Lower lobe of right lung (tissue), 2 donors: ENCODE measurements at places on chromosomes 11 and 22. TPM values are rescaled to one million over a fixed set of nuclear protein-coding genes. Genes with fewer than 3 reads are reported as not detected.

The XNDC1N gene
- total RNA-seq = 9.1 TPM

DNA sequence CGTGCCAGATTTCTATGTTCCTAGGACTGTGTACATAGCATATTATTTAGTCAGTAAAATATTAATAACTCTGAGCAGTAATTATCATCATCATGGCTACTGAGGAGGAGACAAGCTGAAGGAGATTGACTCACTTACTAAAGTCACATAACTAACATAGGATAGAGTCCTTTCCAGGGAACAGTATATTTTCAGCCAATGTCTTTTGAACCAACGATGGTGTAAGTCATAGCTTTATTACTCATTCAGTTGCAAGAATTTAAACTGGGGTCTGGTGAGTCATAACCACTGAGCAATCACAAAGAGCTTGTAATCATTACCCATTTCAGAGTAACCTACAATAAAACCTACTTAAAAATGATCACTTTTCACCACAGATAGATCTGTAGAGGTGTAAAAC is 1564.8 kb upstream of the TENM4 start:
- H3K4me1 ChIP-seq = no peaks in the 10 kb centered on the region
- H3K27ac ChIP-seq = no peak overlapping the region
- DNase-seq = no peak
- no peak overlapping the region for H3K4me3 ChIP-seq
- no peaks in the 10 kb centered on the region for H3K27me3 ChIP-seq
- H3K36me3 ChIP-seq = no peaks in the 10 kb centered on the region

GRCh38 chr11:1691026-1691877 is 5.7 kb upstream of the KRTAP5-6 start:
- no peak overlapping the region for H3K4me3 ChIP-seq
- no peaks in the 10 kb centered on the region for H3K36me3 ChIP-seq
- peaks cover 10% of the 10 kb centered on the region for H3K27me3 ChIP-seq
- DNase-seq = peak; percentile 41

GRCh38 chr11:44862558-44863101 is 88.1 kb downstream of the TP53I11 start:
- no peak overlapping the region for H3K27ac ChIP-seq
- H3K36me3 ChIP-seq = no peaks in the 10 kb centered on the region
- H3K4me1 ChIP-seq = peaks cover 10% of the 10 kb centered on the region
- H3K4me3 ChIP-seq = no peak overlapping the region
- H3K27me3 ChIP-seq = no peaks in the 10 kb centered on the region

DNA sequence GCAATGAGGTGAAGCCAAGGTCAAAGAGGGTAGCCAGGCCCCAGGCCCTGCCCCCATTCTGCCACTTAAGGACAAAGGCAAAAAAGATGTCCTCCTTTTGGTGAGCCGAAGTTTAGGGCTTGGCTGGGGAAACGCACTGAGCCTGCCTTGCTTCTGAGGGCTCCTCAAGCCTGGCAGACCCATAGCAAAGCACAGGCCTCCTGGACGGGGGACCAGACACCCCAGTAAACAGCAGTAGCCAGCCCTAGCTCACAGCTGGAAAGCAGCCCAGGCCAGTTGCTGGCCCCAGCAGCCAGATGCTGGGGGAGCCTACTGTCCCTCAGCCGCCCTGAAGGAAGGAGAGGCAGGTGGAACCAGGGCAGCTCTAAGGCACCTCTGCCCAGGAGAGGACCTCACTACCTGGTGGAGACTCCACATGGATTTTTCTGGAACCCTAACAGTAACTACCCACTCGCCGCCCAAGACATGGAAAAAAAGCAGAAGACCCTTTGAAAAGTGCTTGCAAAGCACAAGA is 3.8 kb upstream of the PYGM start:
- DNase-seq = no peak
- no peak overlapping the region for H3K4me3 ChIP-seq
- peaks cover 51% of the 10 kb centered on the region for H3K4me1 ChIP-seq
- H3K27me3 ChIP-seq = no peaks in the 10 kb centered on the region
- peaks cover 67% of the 10 kb centered on the region for H3K36me3 ChIP-seq

DNA sequence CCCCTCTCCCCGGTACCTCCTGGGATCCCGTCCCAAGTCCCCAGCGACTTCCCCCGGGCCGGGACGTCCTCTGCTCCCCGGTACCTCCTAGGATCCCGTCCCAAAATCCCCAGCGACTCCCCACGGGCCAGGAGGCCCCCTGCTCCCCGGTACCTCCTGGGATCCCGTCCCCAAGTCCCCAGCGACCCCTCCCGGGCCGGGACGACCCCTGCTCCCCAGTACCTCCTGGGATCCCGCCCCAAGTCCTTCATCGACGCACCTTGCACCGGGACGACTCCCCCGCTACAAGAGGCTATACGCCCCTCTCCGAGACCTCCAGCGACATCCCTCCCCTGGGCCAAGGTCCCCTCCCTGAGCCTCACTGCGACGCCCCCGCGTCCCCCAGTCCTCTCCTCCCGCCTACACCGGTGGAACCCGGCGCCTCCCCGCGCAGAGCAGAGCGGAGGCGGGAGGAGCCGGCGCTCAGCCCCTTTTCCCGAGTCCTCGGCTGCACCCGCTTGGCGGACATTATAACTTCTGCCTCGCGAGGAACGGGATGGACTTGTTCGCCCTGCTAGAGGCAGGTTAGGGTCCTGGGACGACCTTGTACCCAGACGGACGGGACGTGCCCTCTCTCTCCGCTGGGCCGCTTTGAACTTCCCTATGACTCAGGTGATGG is 912 bp downstream of the KREMEN1 start:
- H3K36me3 ChIP-seq = no peaks in the 10 kb centered on the region
- peaks cover 10% of the 10 kb centered on the region for H3K27me3 ChIP-seq
- peak overlapping the region; percentile 85 for H3K4me3 ChIP-seq
- peak; percentile 64 for DNase-seq
- peak overlapping the region; percentile 71 for H3K27ac ChIP-seq

The SPDYC gene
- total RNA-seq = not detected

DNA sequence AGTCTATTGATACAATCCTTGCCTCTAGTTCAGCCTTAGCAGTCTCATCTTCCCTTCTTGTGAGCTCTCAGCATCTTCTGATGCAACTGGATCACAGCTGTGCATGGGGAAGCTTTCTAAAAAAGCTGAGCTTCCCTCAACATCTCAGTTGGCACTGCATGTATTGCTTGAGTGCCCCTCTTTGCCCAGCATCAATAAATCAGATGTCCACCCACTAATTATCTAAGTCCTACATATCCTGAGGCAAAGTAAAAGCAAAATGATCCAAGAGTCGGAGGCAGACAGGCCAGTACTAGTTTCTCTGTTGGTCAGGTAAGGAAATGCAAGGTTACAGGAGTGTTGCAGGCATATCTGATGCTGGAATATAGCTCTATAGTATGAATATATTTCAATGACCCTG is 334.5 kb upstream of the NCAM1 start:
- no peaks in the 10 kb centered on the region for H3K27me3 ChIP-seq
- H3K4me3 ChIP-seq = no peak overlapping the region
- H3K27ac ChIP-seq = no peak overlapping the region
- no peaks in the 10 kb centered on the region for H3K4me1 ChIP-seq
- DNase-seq = no peak

The CALCA gene
- total RNA-seq = not detected

The PVALB gene
- 4.5 TPM for total RNA-seq

The TRIM21 gene
- total RNA-seq = 42.2 TPM

DNA sequence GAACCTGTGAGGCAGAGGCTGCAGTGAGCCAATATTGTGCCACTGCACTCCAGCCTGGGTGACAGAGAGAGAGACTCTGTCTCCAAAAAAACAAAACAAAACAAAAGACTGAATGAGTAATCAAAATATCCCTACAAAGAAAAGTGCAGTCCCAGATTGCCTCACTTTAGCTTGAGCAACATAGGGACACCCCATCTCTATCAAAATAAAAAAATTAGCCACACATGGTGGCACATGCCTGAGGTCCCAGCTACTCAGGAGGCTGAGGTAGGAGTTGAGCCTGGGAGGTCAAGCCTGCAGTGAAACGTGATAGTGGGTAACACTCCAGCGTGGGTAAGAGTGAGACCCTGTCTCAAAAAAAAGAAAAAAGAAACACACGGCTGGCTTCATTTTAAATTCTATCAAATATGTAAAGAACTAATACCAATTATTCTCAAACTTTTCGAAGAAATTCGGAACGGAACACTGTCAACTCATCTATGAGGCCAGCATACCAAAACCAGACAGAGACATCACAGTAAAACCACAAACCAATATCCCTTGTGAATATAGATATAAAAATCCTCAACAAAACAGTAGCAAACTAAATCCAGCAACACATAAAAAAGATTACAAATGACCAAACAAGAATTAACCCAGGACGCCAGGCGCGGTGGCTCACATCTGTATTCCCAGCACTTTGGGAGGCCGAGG is 12.9 kb downstream of the CHEK2 start:
- no peak overlapping the region for H3K4me3 ChIP-seq
- no peak for DNase-seq
- H3K27me3 ChIP-seq = no peaks in the 10 kb centered on the region
- no peaks in the 10 kb centered on the region for H3K4me1 ChIP-seq
- peaks cover 11% of the 10 kb centered on the region for H3K36me3 ChIP-seq

The TEX12 gene
- total RNA-seq = not detected

The ZNF280B gene
- total RNA-seq = 0.86 TPM

- H3K27me3 ChIP-seq = no peaks in the 10 kb centered on the region
- peak overlapping the region; percentile 22 for H3K27ac ChIP-seq
- peaks cover 53% of the 10 kb centered on the region for H3K4me1 ChIP-seq
- DNase-seq = no peak
Observed at GRCh38 chr11:73461964-73462363, 85.8 kb downstream of the RELT start.

GRCh38 chr11:64263021-64263946 is 12.0 kb downstream of the PLCB3 start:
- H3K4me3 ChIP-seq = no peak overlapping the region
- no peaks in the 10 kb centered on the region for H3K27me3 ChIP-seq
- no peak for DNase-seq
- peaks cover 15% of the 10 kb centered on the region for H3K4me1 ChIP-seq
- H3K27ac ChIP-seq = no peak overlapping the region
- H3K36me3 ChIP-seq = peaks cover 85% of the 10 kb centered on the region

The OTUB1 gene
- 61.9 TPM for total RNA-seq

The CD3D gene
- total RNA-seq = 7.4 TPM

The PKDREJ gene
- not detected for total RNA-seq

DNA sequence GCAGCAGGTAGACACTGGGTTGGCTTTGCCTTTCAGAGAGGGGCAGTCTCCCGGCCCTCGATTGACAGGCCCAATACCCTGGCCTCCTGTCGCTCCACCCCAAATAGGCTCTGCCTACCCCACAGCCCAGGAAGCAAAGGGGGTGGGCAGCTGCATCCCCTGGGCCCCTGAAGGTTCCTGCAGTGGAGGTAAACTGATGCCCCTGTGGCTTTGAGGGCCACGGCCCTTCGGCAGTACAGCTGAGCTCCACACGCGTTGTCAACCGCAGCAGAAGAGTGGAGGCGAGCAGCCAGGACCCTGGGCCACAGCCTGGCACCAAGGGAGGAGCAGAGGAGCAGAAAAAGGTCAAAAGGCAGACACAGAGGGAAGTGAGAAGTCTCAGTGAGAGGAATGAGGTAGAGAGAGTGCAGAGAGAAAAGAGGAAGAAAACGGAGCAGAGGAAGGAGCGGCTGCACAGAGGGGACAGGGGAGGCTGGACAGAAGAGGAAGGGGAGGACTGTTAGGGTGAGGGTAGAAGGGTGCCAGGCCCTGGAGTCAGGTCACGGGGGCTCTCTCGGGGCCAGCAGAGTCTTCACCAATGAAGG is 64.0 kb downstream of the SLC22A12 start:
- no peak overlapping the region for H3K4me3 ChIP-seq
- peaks cover 26% of the 10 kb centered on the region for H3K4me1 ChIP-seq
- no peak for DNase-seq
- no peaks in the 10 kb centered on the region for H3K36me3 ChIP-seq
- peak overlapping the region; percentile 53 for H3K27ac ChIP-seq
- no peaks in the 10 kb centered on the region for H3K27me3 ChIP-seq

- H3K36me3 ChIP-seq = no peaks in the 10 kb centered on the region
- no peak for DNase-seq
- no peak overlapping the region for H3K4me3 ChIP-seq
- no peaks in the 10 kb centered on the region for H3K27me3 ChIP-seq
- H3K4me1 ChIP-seq = no peaks in the 10 kb centered on the region
Observed at GRCh38 chr11:79794484-79795393, 353.9 kb upstream of the TENM4 start.

DNA sequence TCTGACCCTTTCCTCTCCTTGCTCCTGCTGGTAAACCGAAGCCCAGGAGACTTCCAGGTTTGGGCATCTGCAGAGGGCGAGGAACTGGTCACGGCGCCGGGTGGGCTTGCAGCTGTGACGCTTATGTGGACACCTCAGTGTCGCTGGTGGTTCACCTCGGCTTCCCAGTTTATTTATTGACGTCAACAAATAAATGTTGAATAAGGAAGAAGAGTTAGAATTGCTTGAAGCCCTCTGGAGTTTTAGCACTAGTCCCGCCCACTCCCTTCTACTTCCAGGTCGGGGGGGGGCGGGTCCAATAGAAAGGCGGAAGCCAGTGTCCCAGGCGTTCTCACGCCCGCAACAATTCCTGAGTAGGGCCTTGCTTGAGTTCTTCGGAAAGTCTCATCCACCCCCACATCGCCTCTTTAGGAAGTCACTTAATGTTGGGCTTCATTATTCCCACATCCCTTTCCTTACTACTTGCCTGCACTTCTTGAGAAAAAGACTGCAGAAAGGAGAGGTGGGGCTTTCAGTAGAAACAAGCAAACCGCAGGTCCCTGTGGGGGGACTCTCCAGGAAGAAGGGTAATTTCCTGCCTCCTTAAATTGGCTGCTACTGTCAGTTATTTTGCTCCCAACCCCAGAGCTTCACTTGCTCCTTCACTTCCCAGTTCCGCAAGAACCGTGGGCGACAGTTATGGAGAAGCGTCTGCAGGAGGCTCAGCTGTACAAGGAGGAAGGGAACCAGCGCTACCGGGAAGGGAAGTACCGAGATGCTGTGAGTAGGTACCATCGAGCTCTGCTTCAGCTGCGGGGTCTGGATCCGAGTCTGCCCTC is at the start of gene TTC9C:
TSS of gene TTC9C (plus strand) at position 316 of the 818 bp plus-strand sequence. CDS start at position 679, 363 bp downstream.
- peak within 1 kb of the TSS; percentile 96 for H3K4me3 ChIP-seq
- peaks cover 29% of the 10 kb centered on the region for H3K36me3 ChIP-seq
- H3K27ac ChIP-seq = peak within 1 kb of the TSS; percentile 94
- H3K4me1 ChIP-seq = peaks cover 57% of the 10 kb centered on the region

The HSPB2 gene
- total RNA-seq = 6.4 TPM

DNA sequence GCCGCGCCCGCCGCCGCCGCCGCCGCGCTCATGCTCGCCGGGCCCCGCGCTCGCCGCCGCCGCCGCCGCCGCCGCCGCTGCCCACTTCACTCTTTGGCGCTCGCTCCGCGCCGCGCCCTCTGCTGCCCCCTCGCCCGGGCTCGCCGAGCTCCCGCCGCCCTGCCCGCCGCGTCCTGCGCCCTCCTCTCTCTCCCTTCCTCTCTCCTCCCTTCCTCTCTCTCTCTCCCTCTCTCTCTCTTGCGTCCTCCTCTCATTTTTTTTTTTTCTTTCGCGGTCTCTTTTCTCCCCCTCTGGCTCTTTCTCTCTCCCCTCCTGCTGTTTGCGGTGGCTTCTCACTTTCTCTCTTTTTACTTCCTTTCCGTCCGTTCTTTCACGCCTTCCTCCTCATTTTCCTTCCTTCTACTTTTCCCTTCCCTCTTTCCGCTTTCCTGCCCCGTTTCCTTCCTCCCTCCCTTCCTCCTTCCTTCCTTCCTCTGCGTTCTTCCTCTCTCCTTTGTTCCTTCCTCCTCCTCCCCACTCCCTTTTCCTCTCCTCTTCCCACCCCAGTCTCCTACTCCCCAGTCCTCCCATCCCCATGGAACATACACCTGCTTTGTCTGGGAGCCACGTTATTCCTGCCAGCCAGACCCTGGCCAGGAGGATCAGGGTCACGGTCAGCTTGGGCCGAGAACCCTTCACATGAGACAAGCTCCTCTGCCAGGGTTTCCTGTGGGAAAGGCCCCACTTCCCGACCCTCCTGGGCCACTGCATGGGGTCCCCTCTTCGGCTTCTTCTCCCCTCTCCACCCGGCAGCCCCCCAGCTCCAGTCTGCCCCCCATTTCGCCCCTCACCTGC is 19.3 kb upstream of the SHISAL1 start:
- no peak for DNase-seq
- H3K4me1 ChIP-seq = peaks cover 10% of the 10 kb centered on the region
- H3K4me3 ChIP-seq = no peak overlapping the region
- no peak overlapping the region for H3K27ac ChIP-seq
- H3K27me3 ChIP-seq = peaks cover 53% of the 10 kb centered on the region
- H3K36me3 ChIP-seq = no peaks in the 10 kb centered on the region
